Activated CD8-positive, alpha-beta memory T cell treated with anti-CD3 and anti-CD28 coated beads for 4 hours (primary cell): ENCODE measurements at places on chromosomes 3 and 15.

DNA sequence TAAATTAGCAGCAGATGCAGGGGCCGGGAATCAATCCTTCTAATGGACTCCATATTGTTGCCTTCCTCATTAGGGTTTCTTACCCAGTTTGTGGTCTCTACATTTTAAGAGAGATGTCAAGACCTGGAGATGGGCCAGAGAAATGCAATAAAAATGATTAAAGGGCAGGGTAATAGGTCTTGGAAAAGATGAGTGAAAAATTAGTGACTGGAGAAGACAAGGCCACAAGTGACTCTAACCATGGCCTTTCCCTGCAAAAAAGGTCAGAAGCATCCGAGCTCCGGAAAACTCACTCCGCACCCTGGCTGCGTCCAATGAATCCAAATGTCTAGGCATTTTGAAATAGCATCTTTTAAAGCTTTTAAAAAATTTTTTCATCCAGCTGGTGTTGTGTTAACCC, 152.8 kb downstream of the ARRDC4 start:
- DNase-seq, result no peak

GRCh38 chr3:9770276-9770812, 597 bp upstream of the CAMK1 start:
- no peak for DNase-seq

DNA sequence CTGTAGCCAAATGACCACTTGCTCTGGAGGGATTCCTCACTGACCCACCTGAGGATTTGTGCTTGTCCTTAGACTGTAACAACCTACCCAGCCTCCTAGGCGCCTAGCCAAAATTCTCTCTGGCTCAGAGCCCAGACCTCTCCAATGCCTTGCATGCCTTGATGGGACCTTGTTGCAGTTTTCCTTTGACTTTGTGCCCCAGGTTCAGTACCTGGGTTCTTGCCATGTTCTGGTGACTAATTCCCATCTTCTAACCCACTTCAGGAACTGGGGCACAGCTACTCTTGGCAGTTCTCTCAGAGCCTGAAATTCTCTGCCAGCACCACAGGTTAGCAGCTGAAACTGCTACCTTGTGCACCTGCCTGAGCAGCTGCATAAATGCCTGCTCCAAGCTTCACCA, 27.0 kb upstream of the UBE3A start:
- DNase-seq, result no peak

DNA sequence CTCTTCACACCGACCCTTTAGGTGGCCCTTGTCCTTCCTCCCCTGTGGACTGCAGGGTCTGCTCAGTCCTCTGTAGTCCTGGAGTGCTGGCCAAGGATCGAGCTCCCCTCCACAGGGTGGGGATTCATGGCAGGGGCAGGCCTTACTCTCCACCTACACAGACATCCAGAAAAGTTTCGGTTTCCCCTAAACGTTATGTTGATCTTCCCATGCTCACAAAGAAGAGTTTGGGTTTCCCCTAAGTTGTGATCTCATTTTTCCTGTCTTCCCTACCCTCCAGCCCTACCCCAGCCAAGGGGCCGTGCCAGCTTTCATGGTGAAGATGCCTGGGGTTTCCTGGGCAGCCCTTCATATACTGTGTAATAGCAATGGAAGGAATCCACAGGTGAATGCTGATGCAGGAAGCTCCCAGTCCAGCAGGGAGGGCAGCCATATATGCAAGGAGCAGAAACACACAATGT, 10.3 kb downstream of the STOML1 start:
- no peak for DNase-seq

- DNase-seq, result no peak
Measured at GRCh38 chr15:45354711-45355110, 23.6 kb downstream of the GATM start.

DNA sequence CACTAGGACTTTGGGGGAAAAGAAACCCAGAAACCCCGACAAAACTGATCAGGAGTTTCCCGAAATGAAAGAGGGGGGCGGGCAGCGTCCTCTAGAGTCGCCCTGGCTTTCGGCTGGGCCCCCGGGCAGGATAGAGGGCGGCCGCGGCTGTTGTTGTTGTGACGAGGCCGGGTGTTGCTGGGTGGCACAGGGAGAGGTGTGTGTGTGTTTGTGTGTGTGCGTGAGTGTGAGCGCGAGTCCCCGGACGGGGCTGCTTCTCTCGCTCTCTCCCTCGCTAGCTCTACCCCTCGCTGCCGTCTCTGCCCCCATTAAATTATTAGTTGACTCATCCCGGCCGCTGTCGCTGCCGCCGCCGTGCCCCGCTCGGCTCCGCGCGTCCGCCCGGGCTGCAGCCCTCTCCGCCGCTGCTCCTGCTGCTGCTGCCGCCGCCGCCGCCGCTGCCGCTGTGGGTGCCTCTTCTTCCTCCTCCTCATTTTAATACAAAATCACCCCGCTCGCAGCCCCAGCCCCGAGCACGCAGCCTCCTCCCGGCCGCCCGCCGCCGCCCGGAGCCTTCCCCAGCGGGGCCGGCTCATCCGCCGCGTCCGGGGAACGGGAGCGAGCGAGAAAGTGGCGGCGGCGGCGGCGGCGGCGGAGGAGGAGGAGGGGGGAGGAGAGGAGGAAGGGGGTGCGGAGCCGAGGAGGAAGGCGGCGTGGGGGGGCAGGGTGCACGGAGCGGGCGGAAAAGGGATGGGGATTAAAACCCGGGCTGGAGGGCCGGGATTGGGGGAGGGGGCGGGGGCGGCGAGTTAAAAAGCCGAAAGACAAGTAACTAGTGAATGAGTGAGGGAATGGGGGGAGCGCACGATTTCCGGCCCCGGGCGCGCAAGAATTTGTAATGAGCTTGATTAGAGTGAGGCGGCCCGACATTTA, at the start of gene SATB1:
Gene SATB1, minus strand, starts transcription at position 611 of the 912 bp plus-strand sequence. CDS start 4,372 bp downstream, outside the sequence.
- DNase-seq, result no peak

- no peak for DNase-seq
Measured at GRCh38 chr3:126464494-126464893, 11.2 kb downstream of the ZXDC start.

GRCh38 chr3:156579427-156579851, 24.5 kb upstream of the SSR3 start:
- no peak for DNase-seq

- no peak for DNase-seq
Measured at GRCh38 chr3:106850437-106850836, 526.8 kb upstream of the CCDC54 start.

DNA sequence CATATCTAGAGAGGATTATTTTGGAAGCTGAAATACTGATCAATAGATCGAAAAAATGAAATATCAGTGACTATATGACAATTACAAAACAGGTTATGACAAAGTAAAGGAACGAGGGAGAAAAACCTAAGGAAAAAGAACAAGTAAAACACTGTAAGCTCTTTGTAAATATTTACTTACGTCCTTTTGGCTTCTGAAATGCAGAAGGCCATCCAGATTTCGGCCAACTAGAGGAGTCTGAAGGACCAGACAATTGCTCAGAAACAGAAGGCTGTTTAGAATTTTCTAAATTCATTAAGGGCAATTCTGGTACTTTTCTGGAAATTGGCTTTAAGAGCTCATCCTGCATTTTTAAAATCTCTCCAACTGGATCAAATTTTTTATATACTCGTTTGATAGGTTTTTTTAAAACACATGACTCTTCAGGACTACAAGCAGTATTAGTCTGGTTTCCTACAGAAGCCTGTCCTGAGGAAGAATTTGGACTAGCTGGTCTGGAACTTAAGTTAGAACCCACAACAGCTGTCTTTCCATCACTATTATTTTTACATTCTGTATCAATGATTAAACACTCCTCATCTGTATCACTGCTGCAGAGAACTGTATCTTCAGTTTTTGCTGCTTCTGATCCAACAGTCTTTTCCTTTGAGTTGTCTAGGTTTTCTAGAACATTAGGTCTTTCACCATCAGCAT, 30.1 kb downstream of the ICE2 start:
- DNase-seq, result no peak

DNA sequence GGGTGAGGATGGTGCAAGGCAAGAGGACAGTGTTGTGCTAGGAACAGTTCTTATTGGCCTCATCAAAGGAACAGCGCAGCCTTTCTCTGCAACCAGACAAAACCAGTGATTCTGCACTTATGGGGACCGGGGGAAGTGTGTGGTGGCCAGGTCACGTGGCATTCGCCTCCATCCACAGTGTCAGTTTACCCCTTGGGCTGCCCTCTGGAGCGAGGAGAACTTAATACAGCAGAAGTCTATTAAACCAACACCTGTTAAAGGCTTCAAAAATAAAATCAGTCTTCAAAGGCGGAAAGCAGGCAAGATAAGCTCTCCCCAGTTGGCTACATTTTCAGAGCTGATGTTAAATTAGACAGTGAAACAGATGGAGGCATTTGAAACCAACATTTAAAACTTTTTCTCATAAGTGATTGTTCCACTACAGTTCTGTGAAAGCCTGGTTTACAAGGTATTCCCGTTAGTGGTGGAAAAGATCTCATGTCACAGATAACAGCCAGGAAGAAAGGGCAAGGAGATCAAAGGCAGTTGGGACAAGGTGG, 75.2 kb downstream of the LRIG1 start:
- no peak for DNase-seq

- no peak for DNase-seq
Measured at GRCh38 chr15:99863550-99864198, 130.4 kb upstream of the LYSMD4 start.

GRCh38 chr3:23991683-23992628, 46.9 kb downstream of the NR1D2 start:
- DNase-seq, result no peak

DNA sequence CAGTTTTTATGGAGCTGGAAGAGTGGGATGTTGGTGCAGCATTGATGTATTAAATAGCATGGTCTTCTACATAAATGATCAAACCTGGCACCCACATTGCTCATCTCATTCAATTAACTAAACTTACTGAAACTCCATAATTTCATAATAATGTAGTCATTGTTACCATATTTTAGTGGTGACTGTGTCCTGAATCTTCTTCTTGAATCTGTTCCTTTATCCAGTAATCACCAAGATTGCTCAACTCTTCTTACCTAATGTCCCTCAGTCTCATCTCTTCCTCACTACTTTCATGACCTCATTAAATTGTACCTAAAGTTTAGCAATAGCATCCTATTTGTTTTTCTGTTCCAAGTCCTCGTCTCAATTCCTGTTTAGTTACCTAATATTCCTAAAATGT, 69.8 kb downstream of the FGF7 start:
- DNase-seq, result no peak

- no peak for DNase-seq
Measured at GRCh38 chr3:17336291-17336690, 406.1 kb downstream of the TBC1D5 start.

DNA sequence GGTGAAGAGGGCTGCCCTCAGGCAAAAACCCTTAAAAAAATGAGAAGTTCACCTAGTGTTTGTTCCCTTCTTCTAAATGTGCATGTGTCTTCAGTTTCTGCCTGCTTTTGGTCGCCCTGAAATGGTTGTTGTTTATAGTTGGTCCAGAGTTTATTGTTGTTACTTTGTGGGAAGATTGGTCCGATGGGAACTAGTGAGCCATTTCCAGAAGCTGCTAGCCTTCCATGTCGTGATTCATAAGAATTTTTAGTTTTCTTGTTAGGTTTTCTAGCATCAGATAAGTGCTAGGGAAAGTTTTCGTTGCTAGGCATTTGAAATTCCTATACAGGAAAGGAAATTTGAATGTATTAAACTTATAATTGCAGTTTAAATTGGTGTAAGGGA, 33.7 kb downstream of the IFT122 start:
- no peak for DNase-seq

- no peak for DNase-seq
Measured at GRCh38 chr15:28003302-28004037, 95.6 kb downstream of the OCA2 start.

GRCh38 chr15:85329561-85330422, 50.6 kb upstream of the AKAP13 start:
- no peak for DNase-seq

DNA sequence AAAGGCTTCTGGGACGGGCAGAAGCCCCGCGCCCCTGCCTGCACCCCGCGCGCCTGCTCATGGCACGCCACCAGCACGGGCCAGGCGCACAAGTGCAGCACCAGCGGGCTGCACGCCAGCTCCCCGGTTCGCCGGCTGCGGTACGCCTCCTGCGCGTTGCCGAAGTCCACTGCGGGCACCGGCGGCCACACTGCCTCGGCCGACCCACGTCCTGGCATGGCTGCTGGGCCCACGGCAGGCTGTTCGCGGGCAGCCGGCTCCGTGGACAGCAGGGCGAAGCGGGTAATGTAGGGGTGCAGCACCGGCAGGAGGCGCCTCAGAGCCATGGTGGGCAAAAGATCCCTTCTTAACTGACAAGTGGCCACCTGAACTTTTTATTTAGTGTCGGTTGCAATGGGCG, 34.8 kb downstream of the MCCC1 start:
- DNase-seq, result no peak

DNA sequence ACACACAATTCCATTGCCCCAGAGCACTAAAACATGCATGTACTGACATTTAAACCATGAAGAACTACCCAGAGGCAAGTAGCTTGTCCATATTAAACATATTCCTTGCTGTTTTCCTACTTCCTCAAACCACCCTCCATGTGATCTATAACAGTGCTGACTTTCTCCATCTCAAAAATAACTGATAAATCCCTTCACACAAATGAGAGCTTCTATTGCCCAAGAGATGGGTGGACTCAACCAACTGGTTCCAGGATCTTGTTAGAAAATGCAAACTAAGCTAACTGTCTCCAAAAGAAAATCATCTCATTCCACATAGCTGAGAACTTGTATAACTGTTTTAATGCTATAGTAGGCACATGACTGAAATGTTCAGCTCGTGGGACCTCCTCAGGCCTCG, 29.6 kb downstream of the DCLK3 start:
- no peak for DNase-seq

DNA sequence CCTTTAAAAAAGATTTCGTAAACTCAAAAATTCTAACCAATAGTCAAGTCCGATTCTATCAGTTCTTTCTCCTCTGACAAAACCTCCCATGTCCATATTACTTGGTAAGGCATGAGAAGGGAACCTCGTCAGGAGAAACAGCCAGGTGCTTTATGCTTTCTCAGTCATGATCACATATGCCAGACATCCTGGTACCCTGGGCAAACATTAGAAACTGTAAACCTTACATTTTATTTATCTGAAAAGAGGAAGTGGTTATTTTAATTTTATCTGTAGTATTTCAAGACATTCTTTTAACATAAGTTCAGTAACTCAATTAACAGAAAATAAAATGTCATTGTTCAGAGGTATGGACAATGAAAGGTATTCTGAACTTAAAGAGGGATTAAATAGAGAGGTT, 474.8 kb upstream of the GBE1 start:
- no peak for DNase-seq

DNA sequence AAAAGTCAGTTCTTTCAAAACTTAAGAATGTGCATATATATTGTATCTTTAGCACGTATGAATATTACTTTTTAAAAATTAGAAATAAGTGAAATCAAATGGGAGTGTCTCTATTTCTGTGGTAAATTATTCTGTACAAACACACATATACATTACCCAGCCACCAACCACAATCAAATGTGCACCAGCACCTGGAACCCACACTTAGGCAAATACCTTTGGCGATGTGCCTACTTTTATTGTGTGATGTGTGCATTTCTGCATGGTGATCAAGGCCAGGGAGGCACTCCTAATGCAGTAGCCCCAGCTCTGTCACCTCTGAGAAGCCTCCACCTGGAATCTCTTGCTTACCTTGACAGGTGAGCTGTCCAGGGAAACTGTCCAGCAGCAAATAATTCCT, 76.9 kb downstream of the PIK3R4 start:
- no peak for DNase-seq
